Fibroblast of skin of left quadriceps (primary cell): ENCODE measurements at places on chromosomes 5 and 9.

DNA sequence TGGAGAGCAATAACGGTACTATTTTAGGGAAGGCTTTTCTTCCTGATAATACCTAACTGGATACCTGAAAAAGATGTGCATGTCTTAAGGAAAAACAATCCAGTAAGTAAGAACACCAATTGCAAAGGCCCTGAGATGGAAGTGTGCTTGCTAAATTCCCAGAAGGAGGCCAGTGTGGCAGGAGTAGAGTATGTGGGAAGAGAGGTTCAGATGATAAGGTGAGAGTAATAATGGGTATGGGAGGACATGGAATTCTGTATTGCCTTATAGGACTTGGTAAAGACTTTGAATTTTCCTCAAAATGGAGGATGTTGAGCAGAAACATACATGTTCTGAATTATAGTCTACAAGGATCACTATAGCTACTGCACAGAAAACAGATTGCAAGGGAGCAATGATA lies 89.3 kb downstream of the COMMD10 start:
- DNase-seq = no peak

- DNase-seq = no peak
These were observed 163.1 kb downstream of the SEC61B start for GRCh38 chr9:99385215-99385614.

DNA sequence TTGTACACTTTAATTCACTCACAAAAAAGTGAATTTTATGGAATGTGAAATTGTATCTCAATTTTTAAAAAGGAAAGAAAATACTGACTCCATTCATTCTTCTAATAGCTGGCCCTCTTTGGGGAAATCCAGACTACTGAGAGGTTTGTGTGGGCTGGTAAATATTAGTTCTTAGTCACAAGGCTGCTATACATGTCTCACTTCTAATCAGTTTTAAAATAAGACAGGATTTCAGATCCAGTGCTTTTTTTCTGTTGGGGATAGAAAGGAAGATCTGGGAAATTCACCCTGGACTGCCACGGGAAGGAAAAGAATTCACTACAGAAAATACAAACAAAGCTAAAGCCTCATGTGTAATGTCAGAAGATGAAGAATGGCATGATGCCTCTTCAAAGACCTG lies 32.7 kb upstream of the ADAMTSL1 start:
- DNase-seq = no peak

DNA sequence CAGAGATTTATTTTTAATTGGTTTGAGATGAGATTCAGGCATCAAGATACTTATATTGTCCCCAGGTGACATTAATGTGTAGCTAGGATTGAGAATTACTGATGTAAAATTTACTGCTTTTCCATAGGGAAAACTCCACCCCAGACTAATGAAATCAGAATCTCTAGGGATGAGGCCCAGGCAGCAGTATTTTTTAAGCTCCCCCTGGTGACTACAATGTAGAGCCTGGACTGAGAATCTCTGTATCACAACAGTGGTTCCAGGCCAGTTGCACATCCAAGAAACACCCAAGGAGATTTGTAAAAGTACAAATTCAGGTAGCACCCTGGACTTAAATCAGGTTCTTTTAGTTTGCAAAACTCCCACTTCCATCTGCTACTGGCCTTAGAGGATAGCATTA lies 185.7 kb downstream of the MARCHF11 start:
- no peak for DNase-seq

- no peak for DNase-seq
These were observed 2.9 kb downstream of the MYOZ3 start for GRCh38 chr5:150663936-150664335.
